Hematopoietic multipotent progenitor cell treated with erythropoietin and hydrocortisone succinate and interleukin-3 and kit ligand, for 6 days (in vitro differentiated cells): ENCODE measurements at places on chromosomes 12 and 14.

GRCh38 chr14:72510566-72510965 is 383.3 kb downstream of the DPF3 start:
- no peak for DNase-seq

- peak; percentile 66 for DNase-seq
Observed at GRCh38 chr14:23539248-23540140, 12.1 kb downstream of the ZFHX2 start.

- DNase-seq, result no peak
Observed at GRCh38 chr14:85257287-85257686, 272.7 kb upstream of the FLRT2 start.

GRCh38 chr12:66804563-66804974 is 125.7 kb upstream of the GRIP1 start:
- no peak for DNase-seq

- DNase-seq, result no peak
Observed at GRCh38 chr14:55381561-55381960, 30.1 kb downstream of the ATG14 start.

DNA sequence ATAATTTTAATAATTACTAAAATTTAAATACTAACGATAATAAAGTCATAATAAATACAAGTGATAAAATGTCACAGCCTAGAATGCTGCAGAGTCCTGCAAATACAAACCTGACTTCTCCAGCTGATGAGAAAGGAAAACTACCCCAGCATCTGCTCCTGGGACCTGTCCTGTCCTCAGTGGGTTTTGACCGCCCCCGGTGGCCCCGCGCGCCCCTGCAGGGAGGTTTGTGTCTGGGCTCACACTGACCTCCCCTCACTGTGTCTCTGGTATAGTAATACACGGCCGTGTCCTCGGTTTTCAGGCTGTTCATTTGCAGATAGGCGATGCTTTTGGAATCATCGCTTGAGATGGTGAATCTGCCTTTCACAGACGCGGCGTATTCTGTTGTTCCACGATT is 1139.4 kb downstream of the TMEM121 start:
- no peak for DNase-seq
